ENCODE measurements at places on chromosomes 2 and 18.

DNA sequence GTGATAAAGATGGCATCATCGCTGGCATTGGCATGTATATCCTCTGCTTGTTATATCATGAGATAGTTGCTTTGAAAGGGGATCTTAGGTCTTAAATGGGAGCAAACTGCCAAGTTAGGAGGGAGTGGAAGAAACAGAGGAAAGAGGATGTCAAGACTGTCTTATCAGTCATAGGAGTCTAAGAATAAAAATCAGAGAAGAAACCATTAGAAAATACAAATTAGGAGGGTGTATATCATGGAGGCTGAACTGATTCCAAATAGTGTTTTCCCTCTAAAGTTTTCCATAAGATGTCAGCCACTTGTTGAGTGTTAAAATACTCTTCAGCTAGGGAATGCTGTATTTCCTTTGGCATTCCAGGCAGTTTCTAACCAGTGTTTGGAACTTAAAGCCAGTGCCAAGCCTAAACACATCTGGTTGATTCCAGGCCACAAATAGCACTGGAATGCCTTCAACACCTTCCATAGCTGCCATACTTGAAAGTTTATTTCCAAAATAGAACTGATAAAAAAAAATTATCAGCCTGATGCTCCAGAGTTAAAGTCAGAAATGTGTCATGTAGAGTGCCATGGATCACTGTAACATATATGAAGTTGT is 129.4 kb downstream of the ZEB2 start:
- DNase-seq: no peak

- DNase-seq: no peak
These were observed 51.0 kb downstream of the WDR33 start for GRCh38 chr2:127759931-127760330.

GRCh38 chr2:229344151-229344551 is 73.1 kb upstream of the PID1 start:
- DNase-seq: no peak

DNA sequence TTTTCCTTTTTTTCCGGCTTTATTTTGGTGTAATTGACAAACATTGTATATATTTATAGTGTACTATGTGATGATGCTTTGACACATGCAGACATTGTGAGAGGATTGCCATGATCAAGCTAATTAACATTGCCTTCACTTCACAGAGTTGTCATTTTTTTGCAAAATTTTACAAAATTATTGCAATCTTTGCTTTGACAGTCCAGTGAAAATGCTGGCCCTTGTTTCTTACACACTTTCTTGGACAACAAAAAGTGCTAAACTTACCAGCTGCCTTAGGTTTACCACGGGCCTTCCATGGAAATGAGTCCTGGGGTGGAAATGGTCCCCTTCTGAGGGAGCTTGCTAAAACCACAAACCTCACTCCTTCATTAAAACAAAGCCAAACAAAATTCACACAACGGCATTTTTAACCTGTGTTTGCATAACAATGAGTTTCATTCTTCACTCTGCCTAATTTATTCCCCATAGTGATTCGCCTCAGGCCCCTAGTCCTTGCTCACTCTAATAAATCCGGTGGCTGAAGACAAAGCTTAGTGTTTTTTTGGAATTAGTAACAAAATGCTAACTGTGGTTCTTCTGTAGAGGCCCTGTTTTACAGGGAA is 32.2 kb downstream of the LINC00305 start:
- DNase-seq: no peak

GRCh38 chr2:104977958-104978357 is 59.9 kb upstream of the MRPS9 start:
- no peak for DNase-seq

GRCh38 chr18:61827591-61827990 is 65.2 kb downstream of the RNF152 start:
- DNase-seq: no peak

GRCh38 chr2:164030623-164031022 is 294.8 kb upstream of the FIGN start:
- DNase-seq: no peak
